Astrocyte of the spinal cord (primary cell): ENCODE measurements at places on chromosomes 11 and 22.

- no peak for DNase-seq
These were observed 1.8 kb upstream of the MUC2 start for GRCh38 chr11:1072821-1073231.

GRCh38 chr11:106708348-106708747 lies 309.9 kb downstream of the GUCY1A2 start:
- no peak for DNase-seq

DNA sequence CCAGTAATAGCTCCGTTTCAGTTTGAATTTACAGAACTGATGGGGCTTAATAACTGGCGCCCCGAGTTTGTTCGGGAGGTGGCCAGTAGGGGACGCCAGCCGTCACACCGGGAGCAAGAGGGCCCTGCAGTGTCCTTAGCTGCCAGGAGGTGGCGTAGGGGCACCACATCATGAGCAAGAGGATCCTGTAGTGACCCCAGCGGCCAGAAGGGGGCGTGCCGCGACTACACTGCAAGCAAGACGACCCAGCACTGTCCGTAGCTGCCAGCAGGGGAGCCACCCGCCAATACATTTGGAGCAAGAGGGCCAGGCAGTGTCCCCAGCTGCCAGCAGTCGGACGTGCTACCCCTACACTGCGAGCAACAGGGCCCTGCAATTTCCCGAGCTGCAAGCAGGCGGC lies 663.7 kb upstream of the B3GAT1 start:
- DNase-seq: peak; percentile 35

DNA sequence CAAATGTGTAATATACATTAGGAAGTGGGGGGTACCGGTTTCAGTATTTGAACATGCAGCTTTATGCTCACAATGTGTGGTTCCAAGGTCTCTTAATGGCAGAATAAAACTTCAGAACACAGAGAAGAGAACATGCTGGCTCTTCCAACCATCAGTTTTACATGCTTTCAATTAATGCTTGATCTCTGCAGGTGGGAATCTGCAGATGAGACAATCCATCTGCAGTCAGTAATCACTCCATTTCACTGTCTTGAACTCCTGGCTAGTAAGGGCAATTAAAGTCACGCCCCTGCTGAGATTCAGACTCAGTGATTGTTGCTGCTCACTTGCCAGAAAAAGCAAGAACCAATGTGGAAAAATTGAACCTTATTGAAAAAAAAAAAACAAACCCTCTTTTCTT lies 945.7 kb downstream of the DLG2 start:
- DNase-seq: no peak

DNA sequence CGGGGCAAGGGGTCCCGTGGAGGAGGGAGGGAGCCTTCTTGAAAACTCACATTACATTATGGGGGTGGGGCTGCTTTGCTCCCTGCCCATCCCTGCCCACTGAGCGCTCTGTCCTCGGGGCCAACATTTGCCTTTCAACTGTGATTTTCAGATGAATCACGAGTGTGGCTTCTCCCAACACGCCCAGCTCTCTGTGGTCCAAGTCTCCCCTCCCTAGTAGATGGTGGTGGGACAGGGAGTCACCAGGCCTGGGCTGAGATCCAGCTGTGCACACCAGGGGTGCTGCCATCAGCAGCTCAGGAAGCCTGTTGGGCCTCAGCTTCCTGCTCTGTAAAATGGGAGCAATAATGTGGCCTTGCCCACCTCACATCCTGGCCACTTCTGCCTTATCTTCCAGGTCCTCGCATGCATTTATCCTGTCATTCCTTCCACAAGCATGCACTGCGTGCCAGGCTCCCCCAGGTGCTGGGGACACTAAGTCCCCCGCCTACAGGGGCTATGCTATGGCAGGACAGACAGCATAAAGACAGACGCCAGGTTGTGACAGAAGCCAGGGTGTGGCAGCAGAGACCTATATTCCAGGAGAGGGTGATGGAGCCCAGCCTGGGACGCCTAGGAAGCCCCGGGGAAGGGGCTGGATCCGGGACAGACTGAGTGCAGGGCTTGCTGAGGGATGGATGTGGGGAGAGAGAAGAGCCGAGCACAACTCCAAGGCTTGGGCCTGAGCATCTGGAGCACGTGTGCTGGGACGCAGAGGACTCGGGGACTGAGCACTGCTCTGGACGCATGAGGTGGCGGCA lies 30.5 kb downstream of the NFAM1 start:
- no peak for DNase-seq

- no peak for DNase-seq
These were observed 411.7 kb downstream of the CADM1 start for GRCh38 chr11:115092516-115092915.

GRCh38 chr11:7098235-7098832 lies 9.5 kb downstream of the RBMXL2 start:
- peak; percentile 38 for DNase-seq

DNA sequence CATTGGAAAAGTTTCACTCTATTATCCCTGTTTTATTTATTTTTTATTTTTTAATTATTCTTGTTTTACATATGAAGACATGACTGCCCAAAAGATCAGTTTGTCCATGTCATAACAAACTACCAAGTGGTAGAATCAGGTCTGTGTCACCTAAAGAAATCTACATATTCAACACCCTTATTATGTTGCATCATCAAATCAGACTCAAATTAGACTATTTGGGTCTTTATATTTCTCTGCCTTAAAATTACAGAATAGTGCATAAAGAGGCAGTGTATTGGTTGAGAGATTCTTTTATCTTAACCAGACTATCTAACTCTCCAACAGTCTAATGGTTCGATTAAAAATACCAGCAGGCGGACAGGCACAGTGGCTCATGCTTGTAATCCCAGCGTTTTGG lies 18.5 kb upstream of the ATP5MG start:
- no peak for DNase-seq

DNA sequence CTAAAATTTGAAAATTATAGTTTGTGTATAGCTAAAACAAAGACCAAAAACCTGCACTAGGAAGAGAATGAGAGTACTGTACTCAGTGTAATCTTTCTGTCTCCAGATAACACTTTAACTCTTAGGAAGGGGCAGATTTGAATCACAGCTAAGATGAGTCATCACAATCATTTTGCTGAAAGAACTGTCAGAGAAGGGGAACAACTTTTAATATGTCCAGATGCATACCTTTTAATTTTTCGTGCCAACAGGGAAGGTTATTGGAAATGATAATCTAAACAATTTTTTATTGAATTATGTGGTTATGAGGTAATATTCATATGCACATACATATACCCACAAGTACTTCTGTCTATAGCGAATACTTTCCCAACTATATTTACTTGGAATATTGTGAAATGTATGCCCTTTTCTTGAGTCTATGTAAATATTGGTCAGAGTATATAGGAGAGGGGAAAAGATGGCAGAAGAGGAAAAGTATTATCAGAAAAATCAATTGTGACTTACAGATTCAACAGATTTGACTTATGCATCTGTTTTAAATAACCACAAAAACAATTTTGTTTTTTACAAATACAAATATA lies 51.1 kb upstream of the MUC15 start:
- DNase-seq: peak; percentile 25

DNA sequence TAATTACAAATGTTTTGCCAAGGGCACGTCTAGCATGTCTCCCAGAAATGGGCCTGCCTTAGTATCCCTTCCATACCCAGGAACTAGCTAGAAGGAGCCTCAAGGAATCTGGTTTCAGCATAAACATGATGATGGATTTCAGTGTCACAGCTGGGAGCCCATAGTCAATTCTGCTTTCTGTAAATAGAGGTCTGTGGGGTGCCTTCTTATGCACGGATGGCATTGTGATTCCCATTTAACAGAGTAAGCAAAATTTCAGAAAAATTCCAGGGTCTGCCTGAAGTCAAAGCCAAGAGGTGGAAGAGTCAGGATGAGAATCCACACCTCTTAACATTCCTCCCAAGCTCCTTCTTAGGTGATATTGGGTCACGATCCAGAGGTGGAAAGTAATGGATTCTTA lies 12.1 kb downstream of the DUSP18 start:
- no peak for DNase-seq

DNA sequence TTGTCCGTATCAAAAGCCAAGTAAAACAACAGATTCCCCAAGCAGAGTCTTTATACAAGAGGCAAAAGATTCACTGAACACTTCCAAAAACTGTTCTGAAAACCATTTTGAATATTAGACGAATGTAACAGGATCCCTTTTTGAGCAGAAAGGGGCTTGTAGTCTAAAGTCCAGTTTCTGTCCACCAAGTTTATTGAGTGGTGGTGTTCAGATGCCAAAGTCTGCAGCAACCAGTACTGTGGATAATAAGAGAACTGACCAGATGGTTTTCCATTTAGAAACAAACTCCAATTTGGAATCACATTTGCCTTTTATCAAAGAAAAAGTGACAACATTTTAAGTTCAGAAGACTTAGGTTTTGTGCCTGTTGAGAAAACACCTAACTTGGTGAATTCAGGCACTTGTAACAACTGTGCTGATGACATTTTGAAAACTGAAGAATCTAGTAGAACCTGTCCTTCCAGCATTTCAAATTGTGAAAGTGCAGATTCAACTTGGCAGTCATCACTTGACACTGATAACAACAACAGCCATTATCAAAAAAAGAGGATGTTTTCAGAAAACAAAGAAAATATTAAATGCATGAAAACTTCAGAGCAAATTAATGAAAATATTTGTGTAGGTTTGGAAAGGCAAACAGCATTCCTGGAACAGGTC lies 217.1 kb downstream of the CSNK2A3 start:
- DNase-seq: no peak

GRCh38 chr22:50189184-50189848 lies 3.6 kb downstream of the TRABD start:
- DNase-seq: no peak

GRCh38 chr11:65489706-65490320 lies 9.0 kb upstream of the MALAT1 start:
- peak; percentile 46 for DNase-seq

DNA sequence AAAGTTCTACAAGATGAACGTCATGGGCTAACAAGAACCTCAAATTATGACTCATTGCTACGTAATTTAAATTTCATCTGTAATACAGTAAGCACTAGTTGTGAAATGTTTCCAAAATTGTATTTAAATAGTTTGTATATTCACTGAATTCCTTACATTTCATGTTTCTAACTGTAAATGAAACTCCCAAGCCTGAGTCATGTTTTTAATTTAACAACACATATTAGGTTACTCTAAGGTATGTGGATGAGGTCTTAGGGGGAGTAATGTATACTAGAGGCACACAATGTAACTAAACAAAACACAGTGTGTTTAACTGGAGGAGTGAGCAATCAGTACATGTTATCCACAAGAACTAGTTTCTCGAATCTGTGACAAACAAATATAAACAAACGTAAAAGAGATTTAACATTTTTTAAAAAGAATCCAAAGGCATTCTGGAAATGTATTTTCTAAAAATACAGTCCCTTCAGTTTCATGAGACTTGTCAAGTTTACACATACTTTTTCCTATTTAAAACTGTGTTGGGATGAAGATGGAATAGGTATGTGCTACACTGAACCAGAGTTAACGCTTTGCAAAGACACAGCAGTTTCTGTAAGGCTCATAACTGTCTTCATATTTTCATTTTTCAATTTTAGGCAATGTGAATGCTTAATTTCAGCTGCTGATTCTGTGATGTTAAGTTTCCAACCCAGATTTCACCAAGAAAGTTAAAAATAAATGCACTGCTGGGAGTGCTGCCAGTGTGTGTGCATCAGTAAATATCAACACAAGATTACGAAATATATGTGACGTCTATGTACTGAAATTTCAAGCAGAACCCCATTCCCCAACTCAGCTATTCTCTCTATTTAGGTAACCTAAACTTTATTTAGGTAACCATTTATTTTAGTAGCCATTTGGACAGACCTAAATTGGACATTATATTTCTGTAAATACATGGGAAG lies 52.6 kb downstream of the PITPNB start:
- peak; percentile 89 for DNase-seq

DNA sequence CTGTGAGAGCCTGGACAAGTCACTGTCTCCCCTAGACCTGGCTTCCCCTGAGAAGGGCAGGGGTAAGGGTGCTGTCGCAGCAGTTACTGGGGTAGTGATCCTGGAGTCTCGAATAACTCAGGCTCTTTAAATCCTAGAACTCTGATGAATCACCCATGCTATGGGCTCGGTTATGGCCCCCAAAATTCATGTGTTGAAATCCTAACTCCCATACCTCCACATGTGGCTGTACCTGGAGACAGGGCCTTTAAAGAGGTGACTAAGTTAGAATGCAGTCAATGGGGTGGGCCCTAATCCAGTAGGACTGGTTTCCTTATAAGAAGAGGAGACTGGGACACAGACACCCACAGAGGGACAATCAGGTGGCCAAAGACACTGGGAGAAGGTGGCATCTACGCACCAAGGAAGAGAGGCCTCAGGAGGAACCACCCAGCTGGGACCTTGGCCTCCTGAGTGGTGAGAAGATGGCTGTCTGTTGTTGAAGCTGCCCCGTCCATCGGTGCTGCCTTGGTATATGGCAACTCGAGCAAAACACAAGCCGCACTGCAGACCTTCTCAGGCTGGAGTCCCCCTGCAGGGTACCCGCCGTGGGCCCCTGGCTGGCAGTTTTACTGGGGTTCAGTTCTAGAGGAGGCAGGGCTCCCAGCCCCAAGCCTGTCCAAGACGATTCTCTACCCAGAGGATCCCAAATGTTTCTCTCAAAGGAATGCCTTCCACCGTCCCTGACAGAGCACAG lies 48.8 kb upstream of the SHISAL1 start:
- DNase-seq: no peak

DNA sequence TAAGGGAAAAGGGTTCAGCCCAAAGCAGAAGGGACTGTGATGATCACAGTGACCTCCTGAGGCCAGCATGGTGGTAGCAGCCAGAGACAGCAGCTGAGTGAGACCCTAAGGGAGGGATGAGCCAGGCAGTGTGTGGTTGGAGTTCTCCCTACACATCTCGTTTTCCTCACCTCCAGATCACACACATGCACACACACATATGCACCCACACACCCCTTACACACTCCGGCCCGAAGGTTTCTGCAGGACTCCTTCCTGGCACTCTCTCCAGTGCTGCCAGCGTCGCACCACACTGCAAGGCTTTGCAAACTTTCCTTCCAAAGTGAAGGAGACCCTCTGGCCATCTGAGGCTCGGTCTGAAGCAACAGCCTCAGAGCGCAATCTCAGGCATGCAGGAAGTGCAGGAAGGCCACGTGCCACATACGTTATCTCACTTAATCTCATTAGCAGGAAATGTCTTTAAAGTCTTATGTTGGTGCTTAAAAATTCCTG lies 26.9 kb upstream of the TP53I11 start:
- no peak for DNase-seq

DNA sequence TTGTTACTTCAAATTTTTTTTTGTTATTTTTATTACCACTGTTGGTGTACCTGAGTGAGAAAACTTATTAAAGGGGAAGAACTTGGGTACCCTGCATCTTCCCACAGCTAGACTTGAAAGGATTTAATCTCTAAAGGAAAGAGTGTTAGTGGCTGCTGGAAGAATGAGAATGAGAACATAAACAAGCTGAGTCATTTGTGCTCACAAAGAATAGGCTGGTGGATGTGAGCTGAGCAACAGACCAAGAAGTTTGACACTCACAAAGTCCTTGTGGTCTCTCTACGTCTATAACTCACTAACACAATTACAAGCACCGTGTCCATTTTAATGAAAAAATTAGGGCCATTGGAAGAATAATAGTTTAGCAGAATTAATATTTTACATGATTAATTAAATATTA lies 217.6 kb upstream of the ANO5 start:
- no peak for DNase-seq
